ENCODE measurements at places on chromosomes 11 and 22. TPM values are rescaled to one million over a fixed set of nuclear protein-coding genes. Genes with fewer than 3 reads are reported as not detected.

The CDON gene
- 17.9 TPM for polyA plus RNA-seq

The CNGA4 gene
- polyA plus RNA-seq, result not detected

The APOL5 gene
- 0.10 TPM for polyA plus RNA-seq

The SLC1A2 gene
- 0.92 TPM for polyA plus RNA-seq

The TAGLN gene
- polyA plus RNA-seq, result 133 TPM

The MYRF gene
- 32.8 TPM for polyA plus RNA-seq

The ADAMTS15 gene
- polyA plus RNA-seq, result 60.3 TPM

Data from left renal cortex interstitium (tissue), 4 donors.